ENCODE measurements at places on chromosomes 12 and 14.
A peak's percentile ranks its signal among the peaks of the same experiment; 100 is the strongest.

- DNase-seq, result no peak
Observed at GRCh38 chr14:33629792-33630191, 321.1 kb downstream of the EGLN3 start.

DNA sequence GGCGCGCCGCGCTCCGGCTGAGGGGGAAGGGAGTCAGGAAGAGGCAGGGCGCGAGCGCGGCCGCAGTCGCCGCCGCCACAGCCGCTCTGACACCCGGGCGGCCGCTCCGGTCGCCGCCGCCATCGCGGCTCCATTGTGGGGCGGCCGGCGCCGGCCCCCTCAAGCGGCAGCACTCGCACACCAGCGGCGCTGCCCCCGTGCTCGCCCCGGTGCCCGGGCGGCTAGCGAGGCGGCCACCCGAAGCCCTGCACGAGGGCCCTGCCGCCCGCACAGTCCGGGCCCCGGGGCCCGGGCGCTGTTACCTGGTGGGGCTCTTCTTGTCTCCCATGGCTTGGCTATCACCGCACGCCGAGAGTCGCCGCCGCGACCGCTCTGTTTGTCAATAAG is 202 bp downstream of the YAF2 start:
- peak; percentile 62 for DNase-seq

GRCh38 chr14:24408764-24409163 is 10.0 kb downstream of the NYNRIN start:
- DNase-seq, result peak; percentile 25

- no peak for DNase-seq
Observed at GRCh38 chr14:61759878-61760277, 2.3 kb upstream of the SNAPC1 start.
